ENCODE measurements at places on chromosomes 12 and 14.

DNA sequence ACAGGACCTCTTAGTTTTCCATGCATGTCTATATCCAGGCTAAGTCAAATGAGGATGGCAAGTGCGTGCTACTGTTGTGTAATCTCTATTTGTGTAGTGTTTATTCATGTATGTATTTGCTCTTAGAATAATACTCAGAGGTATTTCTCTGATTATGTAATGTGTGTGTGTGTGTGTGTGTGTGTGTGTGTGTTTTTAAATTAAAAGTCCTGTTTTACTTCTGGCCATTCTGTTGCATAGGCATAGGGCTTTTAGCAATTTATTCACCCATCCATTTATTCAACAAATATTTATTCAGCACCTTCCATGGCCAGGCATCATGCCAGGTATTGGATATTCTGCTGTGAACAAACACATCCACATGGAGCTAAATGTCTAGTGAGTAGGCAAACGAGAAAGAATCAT, 63.5 kb downstream of the PELI2 start:
- DNase-seq = no peak

- no peak for DNase-seq
These were observed 81.4 kb upstream of the KRAS start for GRCh38 chr12:25332143-25332542.

DNA sequence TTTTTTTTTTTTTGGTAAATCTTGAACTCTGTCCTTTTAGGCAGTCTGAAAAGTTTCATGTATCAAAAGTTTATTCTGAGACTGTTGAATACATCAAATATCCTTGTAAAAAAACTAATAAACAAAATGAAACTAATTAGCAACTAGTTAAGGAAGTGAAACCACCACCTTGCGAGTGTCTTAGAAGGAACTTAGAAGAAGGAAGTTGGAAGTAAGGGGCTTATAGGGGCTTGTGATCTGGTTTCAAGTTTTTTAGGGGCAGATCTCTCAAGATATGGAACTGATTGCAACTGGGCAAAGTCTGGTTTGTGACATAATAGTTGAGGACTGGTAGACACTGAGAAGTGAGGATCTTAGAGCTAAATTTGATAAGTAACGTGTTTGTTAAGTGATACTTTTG, 748.8 kb downstream of the C12orf50 start:
- DNase-seq = no peak

- no peak for DNase-seq
These were observed 48.0 kb upstream of the LHX5 start for GRCh38 chr12:113519464-113520307.

GRCh38 chr12:129084875-129085826, 231.9 kb downstream of the GLT1D1 start:
- no peak for DNase-seq

DNA sequence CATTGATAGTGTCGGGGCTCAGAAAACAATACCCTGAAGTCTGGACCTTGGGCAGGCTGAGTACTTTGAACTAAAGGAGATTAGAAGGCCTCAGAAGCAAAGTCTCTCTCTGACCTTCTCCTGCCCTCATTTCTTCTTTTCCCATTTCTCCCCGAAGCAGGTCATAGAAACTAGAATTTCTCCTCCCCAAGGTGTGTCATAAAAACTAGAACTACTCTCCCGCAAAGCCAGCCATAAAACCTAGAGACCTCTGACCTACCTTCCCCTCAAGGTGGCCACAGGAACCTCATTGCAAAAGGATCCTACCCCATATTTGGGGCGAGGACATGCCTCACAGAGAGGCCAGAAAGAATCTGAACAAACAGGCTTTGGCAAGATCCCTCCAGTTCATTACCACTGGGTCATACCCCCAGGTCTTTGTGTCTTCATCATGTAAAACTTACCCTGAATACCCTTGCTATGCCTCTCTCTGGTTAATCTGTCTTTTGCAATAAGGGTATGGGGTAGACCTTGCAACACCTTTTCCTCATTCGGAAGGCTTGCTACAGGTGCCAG, 64.7 kb upstream of the ZFP36L1 start:
- no peak for DNase-seq

DNA sequence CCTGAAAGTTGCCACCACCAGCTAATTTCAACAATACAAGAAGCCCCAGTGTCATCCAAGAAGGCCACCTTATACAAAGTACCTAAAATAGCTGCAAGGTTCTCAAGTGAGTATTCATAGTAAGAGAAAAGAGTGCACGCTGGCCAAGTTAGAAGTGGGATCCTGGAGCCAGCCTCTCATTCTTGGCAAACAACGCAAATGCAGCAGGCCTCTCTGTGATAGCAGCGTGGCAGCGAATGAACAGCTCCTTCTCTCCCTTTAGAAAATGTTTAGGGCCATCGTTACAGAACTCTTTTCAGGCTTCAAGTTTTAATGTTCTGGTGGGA, 78.0 kb upstream of the IFNG-AS1 start:
- DNase-seq = no peak

DNA sequence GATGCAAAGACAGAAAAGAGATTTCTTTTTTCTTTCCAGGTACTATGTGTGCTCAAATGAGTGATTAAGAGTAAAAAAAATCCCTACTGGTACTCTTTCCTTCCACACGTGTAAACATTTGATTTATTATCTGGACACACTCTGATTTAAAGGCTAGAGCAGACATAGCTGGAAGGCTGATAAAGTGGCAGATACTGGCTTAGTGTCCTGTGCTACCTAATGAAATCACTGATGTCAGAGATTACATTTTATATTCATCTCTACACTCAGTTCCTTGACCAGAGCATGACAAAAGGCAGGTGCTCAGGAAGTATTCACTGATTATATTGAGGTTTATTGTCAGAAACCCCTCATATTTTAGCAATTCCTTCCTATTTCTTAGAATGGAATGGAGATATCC, 136.6 kb upstream of the SLC38A2 start:
- DNase-seq = no peak

GRCh38 chr12:110921262-110921661, 883 bp upstream of the MYL2 start:
- DNase-seq = peak; percentile 8
